ENCODE measurements at places on chromosomes 5 and 9.

DNA sequence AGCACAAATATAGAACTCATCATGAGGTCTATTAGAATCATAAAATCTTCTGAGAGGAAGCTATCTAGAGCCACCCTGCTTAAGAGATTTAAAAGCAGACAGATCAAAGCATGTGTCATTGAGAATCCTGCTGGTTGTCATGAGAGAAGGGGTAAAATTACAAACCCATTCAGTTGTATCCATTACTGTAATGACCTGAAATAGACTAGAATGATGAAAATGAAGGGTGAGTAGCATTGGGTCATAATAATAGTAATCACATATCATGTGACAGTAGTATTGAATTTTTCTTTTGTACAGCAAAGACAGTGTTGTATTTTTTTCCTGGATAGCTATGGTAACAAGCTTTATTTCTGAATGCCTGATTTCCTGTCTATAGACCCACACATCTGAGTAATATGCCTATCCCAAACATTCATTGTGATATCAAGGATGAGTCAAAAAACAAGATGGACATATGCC, 149.0 kb downstream of the PDE4D start:
- no peak for DNase-seq

DNA sequence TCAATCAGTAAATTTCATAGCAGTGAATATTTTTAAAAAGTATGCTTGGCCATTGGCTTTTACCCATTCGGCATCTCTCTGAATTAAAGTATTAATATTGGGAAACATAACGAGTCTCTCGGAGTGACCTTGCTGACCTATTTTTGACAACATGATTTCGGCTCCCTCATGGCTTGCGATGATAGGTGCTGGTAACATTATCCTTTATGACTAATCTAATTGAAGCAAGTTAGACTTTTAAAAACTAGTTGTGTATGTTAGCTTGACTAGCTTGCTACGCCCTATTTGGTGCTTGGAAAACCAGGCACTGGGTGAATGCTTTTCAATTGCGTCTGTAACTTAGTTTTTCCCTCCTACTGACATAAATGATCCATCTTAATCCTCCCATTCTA, 1.1 kb downstream of the ZNF366 start:
- DNase-seq = no peak

- DNase-seq = no peak
Measured at GRCh38 chr9:4799033-4799430, 6.3 kb downstream of the RCL1 start.

- DNase-seq = no peak
Measured at GRCh38 chr5:65820373-65820772, 98.4 kb downstream of the NLN start.

- DNase-seq = no peak
Measured at GRCh38 chr5:89208392-89208791, 325.4 kb upstream of the MEF2C start.

- DNase-seq = no peak
Measured at GRCh38 chr9:111284703-111285102, 45.3 kb downstream of the OR2K2 start.

DNA sequence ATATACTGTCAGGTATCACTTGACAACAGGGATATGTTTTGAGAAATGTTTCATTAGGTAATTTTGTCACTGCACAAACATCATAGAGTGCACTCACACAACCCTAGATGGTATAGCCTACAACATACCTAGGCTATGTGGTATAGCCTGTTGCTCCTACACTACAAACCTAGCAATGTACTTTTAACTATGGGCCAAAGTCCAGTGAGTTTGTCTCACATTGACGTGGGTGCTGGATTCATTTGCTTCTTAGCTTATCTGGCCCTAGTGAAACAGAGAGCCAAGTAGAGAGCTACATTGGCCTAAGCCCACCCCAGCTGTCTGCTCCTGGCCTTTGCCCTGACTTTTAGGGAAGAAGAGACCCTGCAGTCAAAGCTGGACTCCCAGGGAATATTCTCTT, 180.7 kb upstream of the EGFLAM start:
- DNase-seq = no peak

DNA sequence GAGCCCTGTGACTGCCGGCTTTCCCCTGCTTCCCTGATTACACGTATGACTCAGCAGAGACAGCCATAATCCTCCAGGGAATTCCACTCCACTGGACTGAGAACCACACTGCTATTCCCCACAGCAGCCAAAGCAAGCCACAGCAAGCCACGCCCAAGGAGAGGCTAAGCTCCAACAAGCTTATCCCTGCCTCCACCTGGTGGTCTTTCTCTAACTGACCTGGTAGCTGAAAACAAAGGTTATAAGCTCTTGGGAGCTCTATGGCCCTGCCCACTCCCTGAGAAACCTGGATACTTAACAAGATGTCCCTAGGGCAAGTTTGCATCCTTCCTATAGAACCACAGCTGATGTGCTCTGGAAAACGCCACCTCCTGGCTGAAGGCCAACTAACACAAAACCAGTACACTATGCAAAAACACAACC, 613.7 kb upstream of the CDH18 start:
- DNase-seq = no peak

DNA sequence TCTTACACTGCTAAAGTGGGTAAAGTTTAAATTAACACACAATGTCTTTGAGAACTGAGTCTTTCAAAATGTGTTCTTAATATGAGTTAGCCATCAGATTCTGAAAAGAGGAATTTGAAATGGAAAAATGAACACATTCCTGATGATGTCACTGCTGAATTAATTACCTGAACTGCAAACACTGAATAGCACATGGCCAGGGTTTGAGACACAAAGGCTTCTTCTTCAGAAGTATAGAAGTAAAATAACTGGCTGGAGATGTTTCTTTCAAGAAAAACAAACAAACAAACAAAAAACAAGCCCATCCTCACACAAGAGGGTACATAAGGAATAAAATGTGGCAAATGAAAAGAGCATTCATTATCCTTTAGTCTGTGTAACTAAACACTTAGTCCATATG, 7.1 kb downstream of the GLIS3 start:
- no peak for DNase-seq

Measured in stimulated activated CD8-positive, alpha-beta memory T cell treated with anti-CD3 and anti-CD28 coated beads, Interleukin-7, amount 100 ng/mL, for 1 hour (primary cell).